ENCODE measurements at places on chromosomes 1 and 21.

DNA sequence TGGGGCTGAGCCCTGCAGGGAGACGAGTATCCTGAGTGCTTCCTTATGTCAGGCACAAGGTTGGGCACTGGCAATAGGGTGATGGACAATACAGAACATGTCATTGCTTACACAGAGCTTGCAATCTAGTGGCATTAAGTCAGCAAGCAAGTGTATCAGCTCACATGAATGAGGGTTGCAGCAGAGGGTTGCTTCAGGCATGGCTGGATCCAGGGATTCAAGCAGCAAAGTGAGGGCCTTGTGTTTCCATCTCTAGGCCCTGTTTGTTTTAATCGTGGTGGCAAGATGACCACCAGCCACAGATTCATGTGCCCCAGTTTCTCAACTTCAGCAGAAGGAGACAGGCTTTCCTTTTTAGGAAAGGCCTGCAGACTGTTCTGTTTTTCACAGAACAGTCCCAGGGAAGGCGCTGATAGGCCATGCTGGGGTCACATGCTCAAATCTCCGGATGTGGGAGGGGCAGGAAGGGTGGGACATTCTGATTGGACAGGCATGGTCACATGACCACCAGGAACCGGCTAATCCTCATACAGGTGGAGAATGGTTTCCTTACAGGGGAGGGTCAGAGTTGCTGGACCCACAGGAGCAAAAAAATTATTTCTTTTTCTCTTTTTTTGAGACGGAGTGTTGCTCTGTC lies 14.4 kb downstream of the PLOD1 start:
- DNase-seq: no peak

DNA sequence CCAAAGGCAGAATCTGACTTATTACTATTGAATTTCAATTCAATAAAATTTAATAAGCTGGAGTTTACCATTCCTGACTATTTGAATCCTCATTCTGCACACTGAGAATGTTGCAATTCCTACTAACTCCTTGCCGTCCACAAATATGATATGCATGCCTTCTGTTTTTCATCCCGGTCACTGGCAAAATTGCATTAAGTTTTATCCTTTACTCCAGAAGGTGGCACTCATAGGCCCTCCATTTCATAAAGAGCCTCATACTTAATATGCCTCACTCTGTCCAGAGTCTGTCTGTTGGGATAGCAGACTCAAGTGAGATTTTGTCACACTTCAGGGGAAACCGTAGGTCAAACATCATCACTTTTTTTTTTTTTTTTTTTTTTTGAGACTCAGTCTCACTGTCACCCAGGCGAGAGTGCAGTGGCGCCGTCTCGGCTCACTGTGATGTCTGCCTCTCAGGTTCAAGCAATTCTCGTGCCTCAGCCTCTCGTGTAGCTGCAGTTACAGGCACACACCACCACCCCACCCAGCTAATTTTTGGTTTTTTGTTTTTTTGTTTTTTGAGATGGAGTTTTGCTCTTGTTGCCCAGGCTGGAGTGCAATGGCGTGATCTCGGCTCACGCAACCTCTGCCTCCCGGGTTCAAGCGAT lies 27.3 kb downstream of the F11R start:
- peak; percentile 6 for DNase-seq

GRCh38 chr1:93374334-93375106 lies 28.8 kb downstream of the DR1 start:
- DNase-seq: no peak

GRCh38 chr1:160862203-160863060 lies at the start of gene CD244:
CD244 (minus strand) TSS chr1:160862887; CDS start chr1:160862677, 210 bp downstream.
- DNase-seq: no peak

DNA sequence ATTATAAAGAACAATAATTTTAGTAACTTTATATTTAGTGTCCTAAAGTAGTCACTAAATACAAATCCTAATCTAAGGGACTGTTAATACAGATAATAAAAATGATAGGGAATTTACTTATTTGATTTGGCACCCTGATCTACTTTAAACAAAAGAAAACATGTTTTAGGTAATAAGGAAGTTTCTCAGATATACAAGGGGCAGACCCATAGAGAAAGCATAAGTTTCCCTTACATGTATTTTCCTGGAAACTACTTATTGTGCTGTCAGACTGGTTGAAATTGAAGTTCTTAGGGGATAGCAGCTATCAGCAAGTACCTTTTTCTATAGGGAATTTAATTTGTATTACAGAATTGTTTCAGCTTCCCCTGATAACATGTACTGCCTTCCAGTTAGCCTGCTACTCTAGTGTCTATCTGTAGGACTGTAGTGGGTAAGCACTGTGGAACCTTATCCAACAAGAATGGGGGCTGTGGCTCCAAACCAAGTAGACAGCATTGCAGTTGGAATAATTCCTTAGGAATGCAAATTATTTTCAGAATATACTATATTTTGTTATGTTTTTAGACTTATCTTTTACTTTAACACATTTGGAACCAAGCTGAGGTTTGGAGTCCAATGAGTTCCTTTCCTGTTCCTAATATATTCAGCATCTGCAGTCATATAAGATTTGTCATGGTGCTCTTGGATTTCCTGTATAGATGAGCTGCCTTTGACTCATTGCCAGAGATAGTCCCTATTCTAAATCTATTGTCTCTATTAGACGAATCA lies 14.7 kb downstream of the MSH4 start:
- DNase-seq: no peak

GRCh38 chr1:216531263-216532239 lies 108.3 kb upstream of the USH2A start:
- DNase-seq: peak; percentile 73

GRCh38 chr1:68131261-68131660 lies 80.8 kb upstream of the DIRAS3 start:
- no peak for DNase-seq

- DNase-seq: no peak
Observed at GRCh38 chr1:187129132-187129531, 300.4 kb downstream of the PLA2G4A start.

DNA sequence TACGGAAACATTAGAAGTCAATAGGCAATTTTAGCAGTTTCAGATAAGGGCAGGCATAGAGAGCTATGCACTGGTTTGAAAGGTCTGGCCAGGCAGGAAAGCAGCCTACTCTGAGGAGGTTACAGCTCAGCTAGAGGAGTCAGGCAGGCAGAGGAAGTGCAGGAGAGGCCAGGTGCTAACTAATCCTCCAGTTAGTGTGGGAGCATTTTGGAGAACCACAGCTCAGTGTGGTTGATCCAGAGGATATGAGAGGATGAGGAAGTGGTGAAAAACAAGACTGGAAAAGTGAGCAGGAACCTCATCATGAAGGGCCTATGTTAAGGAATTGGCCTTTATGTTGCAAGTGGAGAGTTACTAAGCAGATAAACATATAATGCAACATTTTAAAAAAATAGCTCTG lies 282.4 kb upstream of the SGIP1 start:
- no peak for DNase-seq

DNA sequence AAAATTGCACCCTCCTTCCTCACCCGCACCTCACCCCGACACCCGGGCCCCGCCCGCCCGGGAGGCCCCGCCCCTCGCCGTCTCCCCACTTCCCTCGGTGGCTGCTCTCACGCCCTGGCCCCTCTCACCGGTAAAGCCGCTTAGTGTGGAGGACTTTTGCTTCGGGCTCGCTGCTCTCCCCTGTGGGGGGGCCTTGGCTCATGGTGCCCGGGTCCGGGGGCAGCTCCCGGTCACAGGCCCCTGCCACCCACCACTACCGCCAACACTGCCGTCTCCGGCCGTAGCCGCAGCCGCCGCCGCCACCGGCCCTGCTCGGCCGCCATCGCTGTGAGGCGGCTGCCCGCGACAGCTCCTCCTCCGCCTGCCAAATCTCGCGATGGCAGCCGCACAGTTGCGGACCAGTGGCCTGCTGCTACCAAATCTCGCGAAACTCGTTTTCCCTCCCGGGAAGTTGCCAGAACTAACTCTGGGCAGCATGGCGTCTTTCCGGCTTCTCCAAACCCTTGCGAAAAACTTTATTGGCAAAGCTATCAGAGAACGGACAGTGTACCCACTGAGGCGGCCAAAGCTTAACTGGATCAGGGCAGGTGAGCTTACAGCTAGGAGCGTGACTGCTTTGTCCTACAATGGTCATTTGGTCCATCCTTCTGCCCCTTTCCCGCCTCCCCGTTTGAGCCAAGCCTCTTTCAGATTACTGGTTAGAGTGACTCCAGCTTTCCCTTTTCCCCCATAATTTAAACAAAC lies at the start of gene SMG5:
Gene SMG5, minus strand, starts transcription at position 347 of the 744 bp plus-strand sequence. Its CDS starts 145 bp downstream, at position 202.
- peak; percentile 100 for DNase-seq

DNA sequence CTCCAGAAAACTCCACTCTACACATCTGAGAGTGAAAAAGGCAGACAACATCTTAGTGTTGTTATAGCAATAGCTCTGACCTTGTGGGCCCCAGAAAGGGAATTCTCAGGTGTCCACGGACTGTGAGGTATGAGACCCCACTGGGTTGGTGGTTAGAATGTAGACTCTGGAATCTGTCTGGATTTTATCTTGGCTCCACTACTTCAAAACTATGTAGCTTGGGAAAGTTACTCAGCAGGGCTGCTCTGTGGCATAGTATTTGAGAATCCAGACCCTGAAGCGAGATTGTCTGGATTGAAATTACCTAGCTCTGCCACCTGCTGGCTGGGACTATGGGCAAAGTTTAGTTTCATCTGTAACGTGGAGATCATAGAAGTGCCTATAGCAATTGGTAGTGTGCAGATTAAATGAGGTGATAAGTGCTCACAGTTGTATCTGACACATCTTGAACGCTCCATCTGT lies 25.8 kb downstream of the PRDM2 start:
- DNase-seq: no peak

GRCh38 chr1:111099289-111099688 lies 40.6 kb downstream of the DRAM2 start:
- no peak for DNase-seq

DNA sequence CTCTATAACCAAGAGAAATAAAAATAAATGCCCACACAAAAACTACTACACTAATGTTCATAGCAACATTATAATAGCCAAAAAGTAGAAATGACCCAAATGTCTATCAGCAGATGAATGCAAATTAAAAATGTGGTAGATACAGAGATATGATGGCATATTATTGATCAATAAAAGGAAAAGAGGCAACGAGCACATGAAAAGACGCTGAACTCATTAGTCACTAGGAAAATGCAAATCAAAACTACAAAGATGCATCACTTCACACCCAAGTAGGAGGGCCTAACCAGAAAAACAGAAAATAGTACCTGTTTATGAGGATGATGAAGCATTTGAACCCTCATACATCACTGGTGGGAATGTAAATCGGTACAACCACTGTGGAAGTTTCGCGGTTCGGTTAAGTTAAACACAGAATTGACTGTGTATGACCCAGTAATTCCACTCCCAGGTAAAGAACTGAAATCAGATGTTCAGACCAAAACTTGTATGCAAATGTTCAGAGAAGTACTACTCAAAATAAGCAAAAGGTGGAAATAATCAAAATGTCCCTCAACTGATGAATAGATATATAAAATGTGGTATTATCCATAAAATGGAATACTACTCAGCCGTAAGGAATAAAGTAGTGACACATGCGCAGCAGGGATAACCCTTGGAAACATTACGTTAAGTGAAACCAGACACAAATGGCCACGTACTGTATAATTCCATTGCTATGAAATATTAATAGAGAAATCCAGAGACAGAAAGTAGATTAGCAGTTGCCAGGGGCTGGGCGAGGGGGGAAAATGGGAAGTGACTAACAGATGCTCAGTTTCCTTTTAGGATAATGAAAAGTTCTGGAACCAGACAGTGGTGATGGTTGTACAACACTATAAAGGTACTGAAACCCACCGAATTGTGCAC lies 3.1 kb downstream of the USP48 start:
- DNase-seq: no peak

- DNase-seq: no peak
Observed at GRCh38 chr1:47238935-47239592, 7.0 kb upstream of the TAL1 start.

DNA sequence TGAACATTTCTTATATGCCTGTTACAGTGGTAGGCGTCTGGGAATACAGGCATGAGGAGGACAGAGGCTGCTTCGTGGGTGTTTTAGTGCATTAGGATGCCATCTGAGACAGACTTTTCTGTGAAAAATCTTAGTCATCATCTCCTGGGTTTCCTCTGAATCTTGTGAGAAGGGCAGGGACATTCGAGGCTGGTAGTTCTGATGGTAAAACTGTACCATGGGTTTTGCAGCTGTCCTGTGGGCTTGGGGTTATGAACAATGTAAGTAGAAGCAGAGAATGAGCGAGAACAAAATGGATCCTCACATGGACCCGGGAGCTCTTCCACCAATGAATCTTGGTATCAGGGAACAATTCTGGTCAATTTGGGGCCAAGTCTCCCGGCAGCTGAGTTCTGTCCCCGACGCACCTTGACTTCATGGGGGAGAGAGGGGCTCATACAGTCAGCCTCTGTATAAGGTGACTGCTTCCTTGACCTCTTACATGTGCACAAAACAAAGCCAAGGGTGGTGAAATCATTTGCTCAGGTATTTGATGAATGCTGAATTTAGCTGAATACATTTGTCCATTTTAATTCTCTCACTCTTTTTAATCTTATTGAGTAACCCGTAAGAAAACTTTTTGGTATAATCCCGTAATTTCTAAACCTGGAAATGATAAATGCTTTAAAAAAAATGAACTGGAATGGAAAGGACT lies 63.6 kb upstream of the ERRFI1 start:
- DNase-seq: no peak

DNA sequence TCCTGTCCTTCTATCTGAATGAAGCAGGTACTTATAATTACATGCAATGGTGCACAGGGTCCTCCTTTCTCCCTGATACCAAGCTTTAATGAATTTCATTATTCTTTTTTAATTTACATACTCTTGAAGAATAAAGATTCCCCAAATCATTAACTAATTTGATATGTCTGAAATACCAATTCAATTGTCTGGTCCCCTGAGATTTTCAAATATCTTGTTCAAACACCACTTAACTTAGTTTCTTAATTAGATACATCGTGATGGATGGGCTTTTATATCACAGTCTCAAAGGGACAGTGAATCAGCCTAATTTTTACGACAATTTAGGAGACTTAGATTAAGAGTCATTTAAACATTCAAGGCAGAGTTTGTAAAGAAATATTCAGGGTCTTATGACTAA lies 1054.6 kb downstream of the PLA2G4A start:
- no peak for DNase-seq

GRCh38 chr1:183138301-183138700 lies 47.8 kb upstream of the LAMC2 start:
- DNase-seq: no peak

- no peak for DNase-seq
Observed at GRCh38 chr1:181392613-181393220, 90.6 kb upstream of the CACNA1E start.

- DNase-seq: peak; percentile 48
Observed at GRCh38 chr21:39660191-39660980, 47.6 kb downstream of the B3GALT5 start.

DNA sequence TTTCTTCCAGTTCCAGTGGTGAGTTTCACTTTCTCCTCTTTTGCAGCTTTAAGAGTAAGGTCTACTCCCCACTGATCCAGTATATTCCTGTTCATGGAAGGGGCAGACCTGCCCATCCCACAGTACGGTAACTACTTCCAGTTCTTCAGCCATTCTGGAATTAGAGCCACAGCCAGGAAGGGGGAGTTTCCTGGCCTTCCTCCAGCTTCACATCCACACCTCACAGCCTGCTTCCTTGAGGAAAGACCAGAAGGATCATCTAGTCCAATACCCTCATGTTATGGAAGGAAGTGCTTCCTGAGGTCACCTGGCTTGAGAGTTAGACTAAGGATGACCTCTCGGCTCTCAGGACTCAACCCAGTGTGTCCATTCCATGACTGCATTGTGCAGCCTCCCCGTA lies 597.8 kb downstream of the KIF26B start:
- DNase-seq: no peak

GRCh38 chr1:48242141-48242736 lies 19.7 kb downstream of the SLC5A9 start:
- DNase-seq: no peak
